ENCODE measurements at places on chromosomes 7 and 10.

- DNase-seq: no peak
Measured at GRCh38 chr10:7513936-7514335, 103.1 kb upstream of the SFMBT2 start.

DNA sequence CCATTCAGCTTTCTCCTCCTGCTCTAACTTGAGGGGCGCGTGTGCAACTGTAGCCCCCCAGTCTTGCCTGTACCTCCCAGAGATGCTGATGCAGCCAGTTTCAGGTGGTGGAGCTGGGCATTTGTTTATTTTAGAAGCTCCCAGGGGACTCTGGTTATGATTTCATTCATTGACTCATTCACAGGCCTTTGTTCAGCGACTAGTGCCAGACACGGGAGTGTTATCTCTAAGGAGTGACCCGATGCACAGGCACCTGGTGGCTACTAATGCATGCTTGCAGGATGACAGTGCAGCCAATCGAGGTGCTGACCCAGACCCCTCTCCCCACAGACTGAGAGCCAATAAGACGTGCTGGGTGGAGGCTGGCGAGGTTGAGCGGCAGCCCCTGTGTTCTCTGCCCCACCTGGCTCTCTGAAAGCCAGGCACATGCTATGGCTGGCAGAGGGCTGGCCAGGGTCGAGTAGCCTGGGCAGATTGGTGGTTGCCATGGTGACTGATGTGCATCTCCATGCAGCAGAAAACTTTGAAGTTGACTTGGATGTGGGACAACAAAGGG lies 19.7 kb upstream of the SLC18A2 start:
- DNase-seq: no peak

DNA sequence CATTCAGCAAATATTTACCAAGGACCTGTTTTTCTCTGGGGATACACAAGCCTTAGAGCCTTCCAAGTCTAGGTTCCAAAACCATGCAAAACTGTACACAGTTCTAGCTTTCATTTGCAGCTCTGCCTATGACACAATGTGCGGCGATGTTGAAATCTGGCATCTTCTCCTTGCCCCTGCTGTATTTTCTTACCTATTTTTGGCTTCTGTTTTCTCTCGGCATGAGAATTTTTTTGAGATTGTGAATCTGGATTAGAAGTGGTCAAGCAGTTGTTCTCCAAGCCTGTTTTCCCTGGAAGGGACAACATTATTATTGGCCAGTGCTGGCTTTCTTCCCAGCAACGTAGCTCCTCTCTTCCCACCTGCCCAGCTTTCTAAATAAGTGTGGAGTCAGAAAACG lies 176.3 kb downstream of the CREB5 start:
- DNase-seq: no peak

DNA sequence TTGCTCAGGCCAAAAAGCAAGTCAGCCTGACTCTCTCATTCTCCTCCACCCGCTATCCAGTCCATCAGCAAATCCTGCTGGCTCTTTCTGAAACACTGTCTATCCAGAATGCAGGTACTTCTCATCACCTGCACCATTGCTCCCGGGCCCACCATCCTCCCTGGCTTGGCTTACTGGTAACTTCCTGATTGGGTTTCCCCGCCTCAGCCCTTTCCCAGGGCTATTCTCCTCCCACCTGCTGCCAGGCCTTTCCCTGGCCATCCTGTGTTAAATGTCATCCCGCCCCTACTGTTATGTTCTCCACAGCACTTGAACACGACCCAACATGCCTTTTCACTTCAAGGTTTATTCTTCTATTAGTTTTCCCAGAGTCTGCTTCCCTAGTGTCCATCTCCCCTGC lies 124.0 kb downstream of the CNNM2 start:
- no peak for DNase-seq

- no peak for DNase-seq
Measured at GRCh38 chr10:122478971-122479370, 17.6 kb downstream of the HTRA1 start.

- no peak for DNase-seq
Measured at GRCh38 chr10:120917521-120918250, 66.5 kb downstream of the WDR11 start.

GRCh38 chr7:50352282-50352681 lies 47.8 kb downstream of the IKZF1 start:
- DNase-seq: no peak

- DNase-seq: no peak
Measured at GRCh38 chr7:132082394-132082793, 493.9 kb downstream of the PLXNA4 start.

- DNase-seq: no peak
Measured at GRCh38 chr7:43450894-43451293, 132.0 kb upstream of the STK17A start.

- no peak for DNase-seq
Measured at GRCh38 chr10:79125092-79125491, 56.3 kb downstream of the ZMIZ1 start.

- peak; percentile 95 for DNase-seq
Measured at GRCh38 chr10:5412277-5412941, at the start of gene NET1. TSS of gene NET1 (plus strand) at chr10:5412557. CDS start at chr10:5412693, 136 bp downstream.

DNA sequence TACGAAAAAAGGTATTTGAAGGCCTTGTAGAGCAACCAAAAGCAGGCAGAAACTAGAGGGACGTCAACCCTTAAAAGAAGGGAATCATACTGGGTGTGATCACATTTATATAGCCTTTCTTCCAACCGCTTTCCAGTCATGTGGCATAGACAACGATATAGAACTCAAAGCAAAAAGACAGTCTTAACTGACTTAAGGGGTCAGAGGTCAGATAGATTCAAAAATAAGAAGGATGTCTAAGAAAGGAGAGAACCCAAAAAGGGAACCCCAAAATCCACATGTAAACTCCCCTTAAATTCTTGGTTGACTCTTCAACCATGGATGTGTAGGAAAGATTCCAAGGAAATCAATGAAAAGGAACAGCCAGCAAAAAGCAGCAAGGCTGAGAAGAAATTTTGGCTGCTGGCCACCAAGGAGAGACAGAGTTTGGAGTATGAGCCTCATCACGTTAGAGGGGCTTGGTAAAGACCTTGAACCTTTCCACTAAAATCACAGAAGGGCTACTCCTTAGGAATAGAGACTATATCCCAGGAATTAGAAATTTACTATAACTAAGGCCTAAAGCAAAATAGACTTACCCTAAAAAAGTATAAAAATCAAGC lies 8.6 kb downstream of the BCAP29 start:
- no peak for DNase-seq

DNA sequence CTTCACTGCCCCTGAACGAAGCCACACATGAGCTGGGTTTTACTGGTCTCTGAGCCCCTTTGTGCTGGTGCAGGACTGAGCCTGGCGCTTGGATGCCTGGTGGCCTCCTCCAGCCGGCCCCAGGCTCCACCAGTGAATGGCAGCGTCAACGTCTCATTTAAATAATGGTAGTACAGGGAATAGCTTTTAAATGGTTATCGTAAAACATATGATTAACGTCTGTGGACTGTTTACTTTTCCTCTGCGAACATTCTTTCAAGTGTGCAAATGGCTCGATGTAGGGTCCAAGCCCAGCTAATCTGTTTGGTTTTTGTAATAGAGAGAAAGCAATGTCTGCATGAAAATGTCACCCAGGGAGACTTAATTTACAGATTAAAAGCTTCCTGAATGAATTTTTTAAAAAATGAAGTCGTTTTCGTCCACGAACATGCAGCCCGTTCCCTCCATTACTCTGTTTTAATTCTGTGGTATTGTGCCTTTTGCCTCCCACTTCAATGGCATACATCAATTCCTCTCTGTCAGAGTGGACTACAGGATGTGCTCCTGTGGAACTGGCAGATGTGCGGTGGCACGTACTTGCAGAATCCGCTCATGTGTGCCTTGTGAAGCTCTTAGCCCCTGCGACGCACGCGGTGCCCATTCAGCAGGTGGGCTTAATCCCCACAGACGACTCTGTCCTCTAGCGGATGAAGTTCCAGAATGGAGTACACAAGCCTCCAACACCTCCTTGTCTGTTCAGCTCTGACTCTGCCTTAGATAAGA lies 192.7 kb downstream of the TCF7L2 start:
- DNase-seq: no peak

GRCh38 chr7:22481726-22482125 lies 18.3 kb downstream of the STEAP1B start:
- DNase-seq: peak; percentile 19

DNA sequence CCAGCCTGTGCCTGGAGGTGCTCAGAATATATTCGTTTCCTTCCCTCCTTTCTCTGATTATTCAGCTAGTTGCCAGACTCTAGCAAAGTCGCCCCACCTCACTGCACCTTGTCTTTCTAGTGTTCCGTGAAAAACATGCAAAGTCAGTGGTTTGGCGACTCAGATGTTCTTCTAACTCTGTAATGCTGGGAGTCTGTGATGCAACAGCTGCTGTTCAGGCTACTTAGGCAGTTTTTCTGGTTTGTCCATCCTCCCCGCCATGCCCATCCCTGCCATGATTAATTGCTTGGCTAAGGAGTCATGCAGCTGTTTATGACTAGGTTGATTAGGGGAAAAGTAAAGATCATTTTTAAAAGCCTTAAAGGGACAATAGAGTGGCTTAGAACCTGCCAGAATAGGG lies 99.4 kb downstream of the MTPN start:
- DNase-seq: no peak

DNA sequence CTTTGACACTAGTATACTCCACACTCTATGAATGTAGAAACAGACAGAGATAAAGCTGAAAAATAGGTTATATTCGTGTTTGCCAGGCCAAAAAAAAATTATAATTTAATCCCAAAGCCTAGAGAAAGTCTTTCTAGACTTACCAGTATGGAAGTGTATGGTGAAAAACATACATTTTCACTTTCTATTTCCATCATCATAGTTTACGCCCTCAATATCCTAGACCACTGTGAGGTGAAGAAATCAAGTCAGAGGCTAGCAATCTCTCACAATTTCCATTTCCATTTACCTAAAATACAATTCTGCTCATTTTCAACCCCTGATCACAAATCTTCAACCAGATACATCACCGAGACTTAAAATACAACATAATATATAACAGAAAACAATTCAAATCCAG lies 16.2 kb downstream of the GPR22 start:
- DNase-seq: no peak

- DNase-seq: no peak
Measured at GRCh38 chr7:137829337-137829992, 17.3 kb downstream of the DGKI start.

DNA sequence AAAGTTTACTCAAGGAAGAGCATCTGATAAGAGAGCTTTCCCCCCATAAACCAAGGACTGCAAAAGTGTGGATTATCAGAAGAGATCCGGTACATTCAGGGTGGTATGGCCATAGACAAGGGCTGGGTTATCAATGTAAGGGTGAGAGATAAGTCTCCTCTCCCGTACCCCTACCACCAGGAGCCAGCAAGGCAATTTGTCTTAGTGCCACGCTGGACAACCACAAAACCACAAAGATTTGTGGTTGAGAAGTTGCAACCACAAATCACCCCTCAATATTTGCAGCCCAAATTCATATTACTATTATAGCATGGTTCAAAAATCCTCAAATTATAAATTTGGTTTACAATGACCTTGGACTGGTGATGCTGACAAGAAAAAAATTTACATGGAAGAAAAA lies 2.3 kb upstream of the ZSCAN25 start:
- no peak for DNase-seq
